Activated T-helper 2 cell treated with anti-CD3 and anti-CD28 coated beads, Interferon-gamma antibody, Interleukin-2, Interleukin-4, amounts not matched to agents 10 μg/mL and 5 μg/mL and 100 μg/mL, durations not matched to agents 14 hours and 24 hours and 36 hours (primary cell): ENCODE measurements at places on chromosomes 7 and 10. TPM values are rescaled to one million over a fixed set of nuclear protein-coding genes. Genes with fewer than 3 reads are reported as not detected.

- no peak for DNase-seq
These were observed 50.0 kb upstream of the PDK4 start for GRCh38 chr7:95646350-95646749.

The TMEM196 gene
- total RNA-seq: not detected in 2 replicates

DNA sequence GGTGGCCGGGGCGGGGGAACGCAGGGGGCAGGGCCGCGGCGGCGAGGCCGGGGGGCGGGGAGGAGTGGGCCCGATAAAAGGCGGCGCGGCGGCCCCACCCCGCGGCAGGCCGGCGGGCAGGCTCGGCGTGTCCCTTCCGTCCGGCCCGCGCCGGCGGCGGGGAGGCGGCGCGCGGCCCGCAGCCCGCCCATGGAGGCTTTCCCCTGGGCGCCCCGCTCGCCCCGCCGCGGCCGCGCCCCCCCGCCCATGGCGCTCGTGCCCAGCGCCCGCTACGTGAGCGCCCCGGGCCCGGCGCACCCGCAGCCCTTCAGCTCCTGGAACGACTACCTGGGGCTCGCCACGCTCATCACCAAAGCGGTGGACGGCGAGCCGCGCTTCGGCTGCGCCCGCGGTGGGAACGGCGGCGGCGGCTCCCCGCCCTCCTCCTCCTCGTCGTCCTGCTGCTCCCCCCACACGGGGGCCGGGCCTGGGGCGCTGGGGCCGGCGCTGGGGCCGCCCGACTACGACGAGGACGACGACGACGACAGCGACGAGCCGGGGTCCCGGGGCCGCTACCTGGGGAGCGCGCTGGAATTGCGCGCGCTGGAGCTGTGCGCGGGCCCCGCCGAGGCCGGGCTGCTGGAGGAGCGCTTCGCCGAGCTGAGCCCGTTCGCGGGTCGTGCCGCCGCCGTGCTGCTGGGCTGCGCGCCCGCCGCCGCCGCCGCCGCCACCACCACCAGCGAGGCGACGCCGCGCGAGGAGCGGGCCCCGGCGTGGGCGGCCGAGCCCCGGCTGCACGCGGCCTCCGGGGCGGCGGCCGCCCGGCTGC, at the start of gene NANOS1:
NANOS1 (plus strand) TSS at position 102 of the 808 bp plus-strand sequence; CDS start at position 190, 88 bp downstream.
- DNase-seq: peak; percentile 40

The LIPN gene
- total RNA-seq: not detected in 2 replicates

- DNase-seq: no peak
These were observed 72.7 kb downstream of the ELFN1 start for GRCh38 chr7:1742555-1743303.

The SHH gene
- total RNA-seq: 0.07 and 0.14 TPM in 2 replicates

The CYP2E1 gene
- total RNA-seq: 0.16 TPM in 1 of 2 replicates, not detected in the other

- no peak for DNase-seq
These were observed 414.8 kb upstream of the MKI67 start for GRCh38 chr10:128540781-128541761.

DNA sequence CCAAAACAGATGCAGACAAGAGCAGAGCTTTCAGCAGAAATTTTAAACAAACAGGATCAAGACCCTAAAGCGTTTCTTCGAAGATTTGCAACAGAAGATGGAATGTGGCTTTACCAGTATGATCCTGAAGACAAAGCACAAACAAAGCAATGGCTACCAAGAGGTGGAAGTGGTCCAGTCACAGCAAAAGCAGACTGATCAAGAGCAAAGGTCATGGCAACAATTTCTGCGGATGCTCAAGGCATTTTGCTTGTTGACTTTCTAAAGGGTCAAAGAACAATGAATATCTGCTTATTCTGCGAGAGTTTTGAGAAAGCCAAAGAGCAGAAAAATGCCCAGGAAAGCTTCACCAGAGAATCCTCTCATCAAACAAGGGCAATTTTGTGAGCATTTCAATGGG, 130.4 kb downstream of the MBL2 start:
- no peak for DNase-seq

DNA sequence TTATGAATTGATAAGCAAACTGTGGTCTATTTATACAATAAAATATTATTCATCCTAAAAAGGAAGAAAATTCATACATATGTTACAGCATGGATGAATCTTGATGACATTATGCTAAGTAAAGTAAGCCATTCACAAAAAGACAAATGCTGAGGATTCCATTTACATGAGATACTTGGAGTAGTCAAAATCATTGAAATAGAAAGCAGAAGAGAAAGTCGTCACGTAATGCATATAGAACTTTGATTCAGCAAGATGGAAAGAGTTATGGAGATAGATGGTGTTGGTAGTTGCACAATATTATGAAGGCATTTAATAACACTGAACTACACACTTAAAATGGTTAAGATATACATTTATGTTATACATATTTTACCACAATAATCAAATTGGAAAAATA, 309.7 kb upstream of the KLF6 start:
- no peak for DNase-seq
